ENCODE measurements at places on chromosomes 2 and 18.
A peak's percentile ranks its signal among the peaks of the same experiment; 100 is the strongest.

- DNase-seq, result no peak
Measured at GRCh38 chr2:181362561-181362960, 94.6 kb upstream of the ITGA4 start.

DNA sequence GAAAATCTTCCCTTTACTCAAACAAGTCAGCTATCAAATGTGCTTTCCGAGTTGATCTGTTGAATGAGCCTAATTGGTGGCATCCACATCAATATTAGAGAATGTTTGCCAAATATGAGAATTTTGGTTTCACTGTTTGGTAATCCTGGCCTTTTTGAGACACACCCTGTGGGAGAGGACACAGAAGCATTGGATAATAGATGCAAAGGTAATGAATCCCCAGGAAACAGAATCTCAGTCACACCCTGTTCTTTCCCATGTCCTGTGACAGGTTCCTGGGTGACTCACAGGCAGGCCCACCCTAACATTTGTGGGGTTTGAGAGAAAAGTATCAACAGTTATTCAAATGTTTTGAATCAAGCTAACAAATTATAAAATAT lies 99.8 kb upstream of the PELI1 start:
- no peak for DNase-seq

- no peak for DNase-seq
Measured at GRCh38 chr2:33707312-33707711, 108.2 kb upstream of the FAM98A start.

GRCh38 chr2:50178050-50178449 lies 853.9 kb downstream of the NRXN1 start:
- DNase-seq, result peak; percentile 7

DNA sequence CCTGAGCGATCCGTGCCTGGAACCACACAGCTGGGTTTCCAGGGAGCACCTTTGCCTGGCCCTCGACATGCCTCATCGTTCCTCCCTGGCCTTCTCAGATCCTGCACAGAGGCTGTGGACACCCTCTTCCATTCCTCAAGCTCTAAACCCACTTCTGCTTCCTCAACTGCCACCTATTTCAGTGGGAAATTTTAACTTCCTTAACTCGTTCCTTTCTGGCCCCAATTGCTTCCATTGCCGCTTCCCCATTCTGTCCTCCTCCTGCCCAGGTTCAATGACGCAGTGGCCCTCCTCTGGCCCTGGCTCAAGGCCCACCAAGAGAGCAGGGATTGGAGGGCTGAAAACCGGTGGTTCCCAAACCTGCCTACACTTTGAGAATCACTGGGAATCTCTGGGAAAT lies 4.8 kb upstream of the B3GNT7 start:
- no peak for DNase-seq

- DNase-seq, result no peak
Measured at GRCh38 chr18:8151181-8151580, 458.1 kb upstream of the RAB12 start.

DNA sequence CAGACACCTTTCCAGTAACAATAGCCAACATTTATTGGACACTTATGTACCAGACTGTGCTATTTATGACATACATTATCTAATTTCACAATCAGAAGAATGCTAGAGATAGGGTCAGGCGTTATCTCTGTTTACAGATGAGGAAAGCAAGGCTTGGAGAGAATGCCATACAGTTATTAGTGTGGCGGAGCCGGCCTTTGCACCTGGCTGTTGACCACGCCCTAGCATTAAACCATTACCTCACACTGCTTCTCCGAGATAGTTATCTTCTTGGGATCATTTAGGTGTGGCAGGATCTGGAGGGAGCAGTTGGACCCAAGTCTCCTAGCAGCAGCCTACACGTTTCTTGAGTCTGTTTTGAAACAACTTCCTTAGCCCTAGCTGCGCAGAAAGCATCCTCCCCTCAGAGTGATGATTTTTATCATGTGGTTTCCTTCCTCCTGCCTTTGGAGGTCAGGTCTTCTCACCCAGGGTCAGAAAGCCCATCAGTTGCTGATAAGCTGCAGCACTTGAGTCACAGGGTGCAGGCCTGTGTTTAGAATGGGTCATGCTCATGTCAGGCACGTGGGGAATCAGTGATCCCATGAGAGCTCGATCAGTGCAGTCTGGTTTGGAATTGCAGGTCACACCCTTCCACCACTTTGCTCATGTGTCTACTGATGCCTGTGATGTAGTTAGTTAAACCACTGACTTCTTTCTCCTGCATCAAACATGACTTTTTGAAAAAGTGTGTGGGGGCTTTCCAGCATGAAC lies 118.2 kb downstream of the SPTBN1 start:
- DNase-seq, result no peak

- no peak for DNase-seq
Measured at GRCh38 chr18:6341303-6341702, 73.4 kb downstream of the L3MBTL4 start.

GRCh38 chr2:215966274-215966673 lies 47.1 kb downstream of the MREG start:
- no peak for DNase-seq

- DNase-seq, result no peak
Measured at GRCh38 chr2:155815275-155815674, 517.2 kb downstream of the NR4A2 start.

GRCh38 chr2:239730897-239731296 lies 294.2 kb downstream of the NDUFA10 start:
- no peak for DNase-seq

- no peak for DNase-seq
Measured at GRCh38 chr2:236400046-236400574, 135.9 kb upstream of the ASB18 start.

DNA sequence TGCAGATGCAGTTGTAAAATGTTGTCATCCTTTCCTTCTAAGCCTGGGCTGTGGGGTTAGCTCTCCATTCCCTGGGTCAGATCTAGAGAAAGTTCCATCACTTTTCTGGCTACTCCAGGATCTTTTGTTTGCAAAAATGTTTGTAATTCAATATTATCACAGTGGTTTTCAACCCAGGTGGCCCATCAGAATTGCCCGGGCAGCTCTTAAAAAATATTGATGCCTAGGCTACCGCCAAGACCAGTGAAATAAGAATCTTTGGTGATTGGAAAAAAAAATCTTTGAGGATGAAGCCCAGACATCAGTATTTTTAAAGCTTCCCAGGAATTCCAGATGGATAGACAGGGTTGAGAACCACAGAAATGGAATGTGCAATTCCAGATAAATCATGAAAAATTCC lies 232.5 kb upstream of the SPRED2 start:
- no peak for DNase-seq

DNA sequence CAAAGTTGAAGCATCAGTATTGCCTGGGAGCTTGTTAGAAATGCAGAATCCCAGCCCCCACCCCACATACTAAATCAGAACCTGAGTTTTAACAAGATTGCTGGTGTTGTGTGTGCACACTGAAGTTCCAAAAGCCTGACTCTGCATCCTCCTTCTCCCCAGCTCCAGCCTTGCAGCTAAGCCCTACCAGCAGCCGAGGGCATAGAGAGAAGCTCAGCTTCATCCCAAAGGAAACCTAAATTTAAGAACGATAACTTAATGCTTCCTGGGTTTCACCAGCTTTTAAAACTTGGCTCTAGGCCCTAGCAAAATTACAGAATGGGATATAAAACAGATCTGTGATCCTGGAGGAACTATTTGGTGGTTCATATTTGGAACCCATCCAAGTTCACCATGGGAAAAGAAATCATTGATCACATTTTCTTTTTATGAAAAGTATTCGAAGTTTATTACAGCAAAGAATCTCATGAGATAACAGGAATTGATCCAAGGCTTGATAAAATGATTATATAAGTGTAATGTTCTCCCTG lies 11.1 kb downstream of the SMYD1 start:
- no peak for DNase-seq

GRCh38 chr18:58581265-58581664 lies 47.6 kb downstream of the ALPK2 start:
- no peak for DNase-seq

- no peak for DNase-seq
Measured at GRCh38 chr2:199460101-199460671, 2.4 kb upstream of the SATB2 start.

- DNase-seq, result no peak
Measured at GRCh38 chr2:150256736-150257135, 230.7 kb downstream of the RND3 start.

DNA sequence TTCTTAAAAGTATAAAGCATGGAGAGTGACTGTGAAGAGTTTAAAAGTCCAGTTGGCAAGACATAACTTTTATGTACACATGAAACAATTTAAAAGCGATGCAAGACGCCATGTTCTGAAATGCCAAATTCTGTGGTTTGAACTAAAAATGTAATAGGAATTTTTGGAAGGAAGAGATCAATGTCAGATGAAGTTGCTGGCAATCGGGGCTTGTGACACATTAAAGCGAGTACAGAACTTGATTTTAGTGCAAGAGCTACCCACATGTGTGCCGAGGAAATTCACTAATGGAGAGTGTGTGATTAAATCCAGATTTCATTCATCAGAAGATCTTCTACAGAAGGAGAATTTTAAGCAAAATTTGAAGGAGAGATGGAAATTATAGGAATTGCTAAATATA lies 220.2 kb upstream of the CCDC68 start:
- DNase-seq, result no peak

DNA sequence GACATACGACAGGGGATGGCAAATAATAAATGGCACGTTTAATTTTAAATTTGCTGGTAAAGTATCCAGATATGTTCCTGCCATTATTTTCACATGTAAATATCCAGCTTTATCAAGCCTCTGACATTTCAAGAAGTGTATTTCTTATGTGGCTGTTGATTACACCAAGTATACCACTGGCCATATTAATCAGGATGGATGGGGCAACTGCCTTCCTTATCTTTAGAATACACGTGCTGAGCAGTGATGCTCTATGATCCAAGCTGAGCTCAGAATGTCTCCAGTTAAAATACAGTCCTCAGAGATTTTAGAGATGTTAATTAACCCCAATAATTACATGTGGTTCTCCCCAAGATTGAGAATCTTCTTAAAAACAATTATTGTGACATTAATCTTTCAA lies 38.3 kb upstream of the RAPGEF4 start:
- DNase-seq, result no peak

DNA sequence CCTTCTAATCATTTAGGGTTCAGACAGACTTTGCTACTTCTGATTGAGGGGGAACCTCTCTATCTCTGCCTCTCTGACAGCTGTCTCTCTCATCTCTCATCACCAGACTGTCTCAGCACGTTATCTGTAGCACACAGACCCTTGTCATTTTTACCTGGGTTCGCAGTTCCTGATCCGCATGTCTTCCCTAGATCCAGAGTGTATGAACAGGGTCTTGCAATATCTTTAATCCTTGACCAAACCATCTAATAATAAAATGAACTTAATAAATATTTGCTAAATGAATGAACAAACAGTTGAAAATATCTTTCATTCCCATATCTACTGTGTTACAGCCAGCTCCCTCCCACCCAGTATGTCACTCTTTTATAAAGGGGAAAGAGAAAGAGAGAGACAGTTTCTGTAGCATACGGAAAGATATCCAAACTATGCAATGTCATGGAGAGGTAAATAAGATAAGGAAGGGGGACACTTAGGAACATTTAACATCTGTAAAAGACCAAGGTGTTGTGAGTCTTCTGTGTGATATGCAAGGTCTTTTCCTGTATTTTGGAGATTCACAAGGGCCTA lies 507.6 kb downstream of the SUCLG1 start:
- no peak for DNase-seq

DNA sequence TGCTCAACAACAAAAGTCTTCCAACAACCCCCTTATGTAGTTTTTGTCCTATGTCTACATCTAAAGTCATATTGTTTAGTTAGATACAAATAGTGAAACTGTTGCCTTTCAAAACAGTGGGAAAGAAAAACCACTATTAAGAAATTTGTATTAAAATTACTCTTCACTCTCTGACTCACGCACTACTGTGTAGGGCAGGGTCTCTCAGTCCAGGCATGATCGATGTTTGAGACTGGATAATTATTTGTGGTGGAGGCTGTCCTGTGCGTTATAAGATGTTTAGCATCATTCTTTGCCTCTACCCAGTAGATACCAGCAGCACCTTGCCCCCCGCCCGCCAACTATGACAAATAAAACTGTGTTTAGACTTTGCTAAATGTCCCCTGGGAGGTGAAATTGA lies 369.4 kb upstream of the ZEB2 start:
- no peak for DNase-seq

DNA sequence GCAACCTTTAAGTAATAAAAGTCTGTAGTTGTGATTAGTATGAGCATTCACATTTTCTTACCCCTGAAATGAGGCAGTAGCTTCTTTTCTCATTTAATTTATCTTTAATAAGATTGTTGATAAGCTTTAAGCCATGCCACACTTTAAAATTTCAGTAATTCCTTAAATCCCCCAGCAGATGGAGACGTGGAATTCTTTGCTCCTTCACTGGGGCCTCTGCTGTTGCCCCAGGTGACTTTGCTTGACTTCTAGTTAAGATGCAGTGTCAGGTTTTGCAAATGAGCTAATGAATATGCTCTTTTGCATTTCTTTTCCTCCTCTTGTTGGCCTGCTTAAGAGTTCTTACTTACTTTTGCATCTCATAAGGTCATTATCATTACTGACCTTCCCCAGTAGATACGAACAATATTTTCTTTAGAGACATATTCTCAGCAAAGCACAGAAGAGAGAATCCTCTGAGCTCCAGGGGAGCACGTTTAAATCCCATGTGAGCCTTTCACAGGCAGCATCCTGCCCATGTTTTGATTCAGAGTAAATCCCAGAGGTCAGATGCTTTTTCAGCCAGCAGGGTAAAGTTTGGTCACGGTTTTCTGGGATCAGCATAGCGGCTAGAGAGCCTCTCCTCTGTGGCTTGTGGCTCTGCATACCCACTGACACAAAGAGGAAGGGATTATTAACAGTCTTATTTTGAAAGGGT lies 222.9 kb downstream of the PTPRM start:
- DNase-seq, result no peak

- DNase-seq, result no peak
Measured at GRCh38 chr2:234164493-234165413, 114.3 kb downstream of the SPP2 start.

DNA sequence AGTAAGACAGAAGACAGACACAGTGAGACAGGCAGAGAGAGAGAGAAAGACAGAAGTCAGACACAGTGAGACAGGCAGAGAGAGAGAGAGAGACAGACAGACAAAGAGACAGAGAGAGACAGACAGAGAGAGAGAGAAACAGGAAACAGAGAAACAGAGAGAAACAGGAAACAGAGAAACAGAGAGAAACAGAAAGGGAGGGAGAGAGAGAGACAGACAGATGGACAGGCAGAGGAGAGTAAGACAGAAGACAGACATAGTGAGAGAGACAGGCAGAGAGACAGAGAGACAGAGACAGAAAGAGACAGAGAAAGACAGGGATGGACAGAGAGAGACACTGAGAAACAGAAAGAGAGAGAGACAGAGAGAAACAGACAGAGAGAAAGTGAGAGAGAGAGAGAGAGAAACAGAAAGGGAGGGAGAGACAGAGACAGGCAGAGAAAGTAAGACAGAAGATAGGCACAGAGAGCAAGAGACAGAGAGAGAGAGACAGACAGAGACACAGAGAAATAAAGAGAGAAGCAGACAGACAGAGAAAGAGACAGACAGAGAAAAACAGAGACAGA lies 109.3 kb upstream of the ANKRD30BL start:
- no peak for DNase-seq
